ENCODE measurements at places on chromosomes 5 and 9. TPM values are rescaled to one million over a fixed set of nuclear protein-coding genes. Genes with fewer than 3 reads are reported as not detected.

Gene LCP2
- not detected for total RNA-seq

Gene PWWP2A
- total RNA-seq: 25.5 TPM

Gene UBLCP1
- 36.7 TPM for total RNA-seq

Gene SPOCK1
- 54.8 TPM for total RNA-seq

Gene IDNK
- total RNA-seq: 3.0 TPM

Gene STPG3
- not detected for total RNA-seq

Gene PCDH12
- total RNA-seq: under 0.01 TPM

Gene GMCL2
- total RNA-seq: not detected

Gene CCIN
- total RNA-seq: 0.43 TPM

Gene GABRA1
- total RNA-seq: not detected

Gene SYNPO
- total RNA-seq: 7.3 TPM

Gene GPX3
- total RNA-seq: 3.9 TPM
